NCI-H2029 (cell line): ENCODE measurements at places on chromosomes 1 and 21.

- DNase-seq = no peak
These were observed at the start of gene KRTAP10-10 for GRCh38 chr21:44637018-44637850. KRTAP10-10 (plus strand) TSS chr21:44637356; CDS start chr21:44637418, 62 bp downstream.

DNA sequence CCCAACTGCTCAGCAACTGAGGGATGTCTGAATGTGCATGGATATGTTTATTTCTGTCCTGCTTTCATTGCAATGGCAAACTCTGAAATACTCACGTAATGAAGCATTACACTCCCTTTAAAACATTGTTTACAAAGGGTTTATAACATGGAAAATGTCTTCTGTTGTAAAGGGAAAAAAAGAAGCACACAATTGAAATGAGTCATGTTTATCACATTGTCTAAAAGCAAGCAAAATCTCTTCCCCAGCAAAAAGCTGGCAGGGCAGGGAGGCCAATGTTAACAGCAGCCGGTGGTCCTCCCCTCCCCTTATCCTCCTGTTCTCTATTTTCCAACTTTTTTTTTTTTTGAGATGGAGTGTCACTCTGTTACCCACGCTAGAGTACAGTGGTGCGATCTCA, 3.9 kb upstream of the EFNA1 start:
- DNase-seq = no peak

DNA sequence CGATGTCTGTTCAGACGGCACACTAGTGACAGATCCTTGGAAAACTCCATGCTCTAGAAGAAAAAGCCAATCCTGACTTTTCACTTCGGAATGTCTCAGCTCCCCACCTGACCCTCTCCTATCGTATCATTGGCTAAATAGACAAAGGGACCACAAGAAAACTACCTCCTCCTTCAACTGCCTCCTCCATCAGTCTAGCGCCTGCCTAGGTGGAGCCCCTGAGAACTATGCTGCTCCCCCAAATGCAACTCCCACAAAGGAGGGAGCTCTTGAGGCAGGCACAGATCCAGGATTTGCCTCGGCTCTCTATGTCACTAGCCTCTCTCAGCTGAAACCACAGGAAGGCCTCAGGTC, 148.4 kb downstream of the TOMM20 start:
- DNase-seq = no peak

- no peak for DNase-seq
These were observed 1.3 kb upstream of the TXNIP start for GRCh38 chr1:145997718-145998023.

DNA sequence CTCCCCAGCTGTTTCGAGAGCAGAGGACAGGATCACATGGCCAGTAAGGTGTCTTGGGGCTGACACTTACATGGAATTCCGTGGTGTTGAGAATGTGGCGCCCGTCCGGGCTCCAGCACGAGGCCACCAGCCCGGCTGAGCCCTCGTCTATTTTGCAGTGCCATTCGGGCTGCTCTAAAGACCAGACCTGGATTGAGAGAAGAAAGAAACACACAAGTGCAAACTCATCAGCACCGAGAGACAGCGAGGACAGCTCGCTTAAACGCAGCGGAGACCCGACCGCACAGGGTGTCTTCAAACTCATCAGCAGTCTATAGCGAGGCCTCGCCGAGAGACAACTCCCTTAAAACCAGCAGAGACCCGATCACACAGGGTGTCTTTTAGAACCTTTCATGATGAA, 3.3 kb downstream of the WRAP73 start:
- no peak for DNase-seq

DNA sequence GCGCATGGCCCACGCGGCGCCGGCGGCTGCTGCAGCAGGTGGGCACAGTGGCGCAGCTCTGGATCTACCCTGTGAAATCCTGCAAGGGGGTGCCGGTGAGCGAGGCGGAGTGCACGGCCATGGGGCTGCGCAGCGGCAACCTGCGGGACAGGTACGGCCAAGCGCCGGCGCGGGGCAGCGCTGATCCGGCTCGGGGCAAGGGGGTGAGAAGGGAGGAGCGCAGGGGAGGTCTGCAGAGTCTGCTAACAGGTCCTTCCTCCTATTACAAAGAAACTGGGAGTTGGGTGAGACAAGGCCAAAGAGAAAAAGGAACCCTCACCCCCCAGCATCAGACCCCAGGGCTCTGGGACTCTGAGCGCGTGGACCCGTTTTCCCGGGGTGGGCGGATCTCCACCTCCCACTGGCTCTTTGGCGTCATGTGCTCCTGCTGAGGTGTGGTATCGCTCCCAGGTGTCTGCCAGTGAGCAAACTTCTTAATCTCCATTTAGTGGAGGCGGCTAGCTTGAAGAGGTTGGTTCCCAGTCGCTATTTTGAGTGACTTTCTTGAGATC, 431 bp downstream of the MTARC1 start:
- DNase-seq = peak; percentile 43

DNA sequence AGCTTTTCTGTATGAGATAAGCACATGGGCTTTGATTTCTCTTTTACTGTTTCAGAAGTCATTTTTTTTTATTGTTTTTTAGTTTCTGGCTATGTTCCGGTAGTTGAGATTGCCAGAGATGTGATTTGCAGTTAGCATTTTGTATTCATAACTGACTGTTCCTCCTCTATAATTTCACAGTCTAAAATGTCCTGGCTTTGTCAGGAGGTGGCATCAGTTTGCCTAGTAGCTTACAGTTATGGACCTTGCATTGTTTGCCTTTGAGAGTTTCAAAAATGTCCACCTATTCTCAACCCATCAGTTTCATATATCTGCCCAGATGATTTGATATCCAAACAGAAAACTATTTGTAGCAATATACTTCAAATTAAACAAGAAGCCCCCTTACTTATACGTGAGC, 39.5 kb upstream of the ST6GALNAC3 start:
- no peak for DNase-seq

DNA sequence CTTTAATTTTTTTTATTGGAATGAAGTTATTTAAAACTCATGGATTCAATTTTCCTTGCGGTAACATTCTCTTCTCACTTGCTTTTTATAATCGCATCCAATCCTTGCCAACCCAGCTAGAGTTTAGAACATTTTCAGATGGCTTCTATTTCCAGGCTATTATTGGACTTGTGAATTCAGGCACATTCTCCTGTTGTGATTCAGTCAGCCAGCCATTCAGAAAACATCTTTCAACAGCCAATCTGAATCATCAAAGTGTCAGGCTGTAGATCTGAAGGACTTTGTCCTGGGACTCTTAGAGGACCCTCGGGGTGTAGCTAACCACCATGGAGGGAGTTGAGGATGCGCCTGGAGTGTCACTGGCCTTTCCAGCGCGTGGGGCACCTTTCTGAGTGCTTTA, 92.4 kb downstream of the PRDM2 start:
- no peak for DNase-seq

DNA sequence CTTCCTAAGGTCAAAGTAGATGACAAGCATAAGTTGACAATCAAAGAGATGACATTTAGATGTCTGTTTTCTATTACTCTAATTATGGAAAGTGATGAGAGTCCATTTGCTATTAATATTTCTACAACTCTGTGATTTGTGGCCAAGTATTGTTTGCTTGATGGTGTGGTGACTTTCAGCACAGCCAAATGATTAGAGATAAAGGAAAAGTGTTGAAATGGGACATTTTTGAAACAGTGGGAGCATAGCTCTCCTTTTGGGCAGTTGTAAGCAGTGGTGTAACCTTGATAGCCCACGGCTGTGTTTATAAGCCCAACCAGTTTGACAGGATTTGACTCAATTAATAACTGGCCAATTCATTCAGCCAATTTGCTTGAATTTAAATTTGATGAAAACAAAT, 31.6 kb downstream of the ZC3H11B start:
- DNase-seq = no peak

GRCh38 chr1:178209935-178210334, 116.0 kb downstream of the RASAL2 start:
- DNase-seq = no peak

DNA sequence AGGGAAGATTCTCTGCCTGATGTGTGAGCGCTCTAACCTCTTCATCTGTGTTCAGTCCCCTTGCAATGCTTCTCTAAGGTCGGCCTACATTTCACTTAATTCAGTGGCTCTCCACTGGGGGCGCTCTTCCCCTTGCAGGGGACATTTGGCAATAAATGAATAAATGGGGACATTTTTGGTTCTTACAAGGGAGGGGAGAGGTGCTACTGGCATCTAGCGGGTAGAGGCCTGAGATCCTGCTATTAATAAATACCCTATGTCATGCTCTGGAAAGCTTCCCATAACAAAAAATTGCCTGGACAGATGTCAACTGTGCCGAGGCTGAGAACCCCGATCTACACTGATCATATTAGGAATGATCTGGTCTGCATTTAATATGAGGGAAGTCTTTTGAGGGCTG, 25.9 kb upstream of the DNAJC11 start:
- DNase-seq = peak; percentile 26

GRCh38 chr1:97489834-97490233, 431.0 kb downstream of the DPYD start:
- DNase-seq = no peak

- no peak for DNase-seq
These were observed 24.2 kb upstream of the HSD3B1 start for GRCh38 chr1:119482517-119483425.

GRCh38 chr1:39507230-39507928, 15.9 kb downstream of the BMP8A start:
- DNase-seq = peak; percentile 98
